ENCODE measurements at places on chromosomes 7 and 10.

- DNase-seq: no peak
Observed at GRCh38 chr7:98956937-98957336, 78.6 kb downstream of the TRRAP start.

GRCh38 chr10:61835069-61835945 is 66.2 kb upstream of the ARID5B start:
- no peak for DNase-seq

- no peak for DNase-seq
Observed at GRCh38 chr7:143934526-143935325, at the start of gene OR2F2. OR2F2 (plus strand) TSS chr7:143935233; CDS start chr7:143935233, 0 bp downstream.

DNA sequence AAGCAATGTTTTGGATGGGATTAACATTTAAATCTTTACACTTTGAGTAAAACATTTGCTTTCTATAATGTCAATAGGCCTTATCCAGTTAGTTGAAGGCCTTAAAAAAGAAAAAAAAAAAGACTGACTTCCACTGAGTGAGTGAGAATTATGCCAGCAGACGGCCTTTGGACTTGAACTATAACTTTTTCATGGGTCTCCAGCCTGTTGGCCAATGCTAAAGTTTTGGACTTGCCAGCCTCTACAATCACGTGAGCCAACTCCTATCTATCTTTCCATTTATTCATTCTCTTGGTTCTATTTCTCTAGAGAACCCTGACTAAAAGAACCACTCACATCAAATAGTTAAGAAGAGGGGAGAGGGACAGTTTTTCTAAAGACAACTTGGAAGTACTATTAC is 2.8 kb upstream of the FAS start:
- DNase-seq: no peak

GRCh38 chr7:149385195-149385950 is 75.5 kb downstream of the ZNF777 start:
- no peak for DNase-seq

- DNase-seq: no peak
Observed at GRCh38 chr7:139038691-139039090, 2.8 kb upstream of the ZC3HAV1L start.

GRCh38 chr10:133527771-133528271 is 658 bp downstream of the CYP2E1 start:
- no peak for DNase-seq

DNA sequence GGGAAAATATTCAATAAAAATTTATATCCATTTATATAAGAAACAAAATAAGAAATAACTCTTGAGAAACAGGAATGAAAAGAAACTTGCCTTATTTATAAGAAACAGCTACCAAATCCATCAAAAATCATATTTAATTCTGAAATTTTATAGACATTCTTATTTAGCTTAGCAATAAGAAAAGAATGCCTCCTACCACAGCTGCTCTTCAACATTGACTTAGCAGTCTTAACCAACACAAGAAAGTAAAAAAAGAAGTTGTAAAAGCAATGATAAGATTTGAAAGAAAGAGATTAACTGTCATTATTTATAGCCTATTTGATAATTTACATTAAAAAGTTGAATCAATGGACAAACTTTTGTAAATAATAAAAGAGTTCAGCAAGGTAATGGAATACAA is 212.8 kb downstream of the ZNF365 start:
- no peak for DNase-seq

- no peak for DNase-seq
Observed at GRCh38 chr7:4065190-4065589, 616.9 kb upstream of the FOXK1 start.

GRCh38 chr10:102775935-102776669 is 32.4 kb downstream of the WBP1L start:
- peak; percentile 63 for DNase-seq

DNA sequence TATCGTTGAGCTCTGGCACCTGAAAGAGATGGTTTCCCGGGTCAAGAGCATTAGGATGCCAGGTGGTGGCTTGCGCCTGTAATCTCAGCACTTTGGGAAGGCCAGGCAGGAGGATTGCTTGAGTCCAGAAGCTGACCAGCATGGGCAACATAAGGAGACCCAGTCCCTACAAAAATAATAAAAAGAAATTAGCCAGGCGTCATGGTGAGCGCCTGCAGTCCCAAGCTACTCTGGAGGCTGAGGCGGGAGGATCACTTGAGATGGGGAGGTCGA is 6.1 kb upstream of the KCP start:
- DNase-seq: no peak

GRCh38 chr10:127552446-127552845 is 3.3 kb downstream of the NPS start:
- no peak for DNase-seq

GRCh38 chr10:104706886-104707285 is 65.8 kb downstream of the SORCS3 start:
- DNase-seq: no peak
